Stimulated activated CD8-positive, alpha-beta memory T cell treated with anti-CD3 and anti-CD28 coated beads, Interleukin-4, amount 100 ng/mL, for 1 hour (primary cell): ENCODE measurements at places on chromosomes 12 and 14.
A peak's percentile ranks its signal among the peaks of the same experiment; 100 is the strongest.

DNA sequence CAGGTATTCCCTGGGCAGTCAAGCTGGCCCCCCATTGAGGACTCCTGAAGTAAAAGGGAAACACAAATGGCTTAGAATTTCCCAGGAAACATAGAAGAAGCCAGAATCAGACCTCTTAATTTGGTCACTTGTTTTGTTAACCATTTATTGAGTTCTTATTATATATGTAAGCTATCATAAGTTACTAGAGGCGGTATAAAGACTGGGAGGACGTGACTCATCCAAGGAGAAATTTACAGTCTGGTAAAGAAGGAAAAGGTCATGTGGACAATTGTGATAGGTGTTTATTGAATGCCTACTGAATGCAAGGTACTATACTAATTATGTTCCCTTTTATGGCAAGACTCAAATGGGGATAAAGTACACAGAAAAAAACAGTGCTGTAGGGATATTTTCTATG is 146.7 kb downstream of the DYRK2 start:
- no peak for DNase-seq

GRCh38 chr14:53368711-53369201 is 215.6 kb upstream of the DDHD1 start:
- DNase-seq = no peak

DNA sequence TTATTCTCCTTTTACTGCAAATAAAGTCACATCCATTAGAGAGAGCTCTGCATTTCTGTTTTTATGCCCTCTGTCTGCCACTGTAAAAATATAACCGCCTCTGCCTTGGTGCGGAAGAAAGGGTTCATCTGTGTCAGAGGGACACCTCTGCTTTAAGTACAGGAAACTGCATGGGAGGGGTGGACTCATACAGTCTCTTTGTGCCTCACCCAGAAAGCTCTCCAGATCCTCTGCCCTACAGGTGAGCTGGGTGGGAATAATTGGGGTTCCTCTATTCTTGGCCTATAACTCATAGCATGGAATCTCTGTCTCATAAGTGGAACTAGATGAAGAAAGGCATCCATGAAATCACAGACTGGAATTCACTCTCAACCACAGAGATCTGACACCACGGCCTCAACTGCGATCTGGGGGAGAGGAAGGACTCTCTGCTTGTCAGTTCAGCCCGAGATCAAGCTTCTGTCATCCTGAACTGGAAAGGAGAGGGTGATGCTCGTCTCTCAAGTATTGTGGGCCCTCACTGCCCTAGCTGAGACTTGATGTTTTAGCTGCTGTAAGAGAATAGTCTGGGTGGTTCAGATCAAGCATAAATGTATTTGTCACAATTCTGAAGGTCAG is 702.3 kb downstream of the TMEM121 start:
- no peak for DNase-seq

GRCh38 chr12:19901841-19902240 is 462.5 kb downstream of the AEBP2 start:
- DNase-seq = no peak

DNA sequence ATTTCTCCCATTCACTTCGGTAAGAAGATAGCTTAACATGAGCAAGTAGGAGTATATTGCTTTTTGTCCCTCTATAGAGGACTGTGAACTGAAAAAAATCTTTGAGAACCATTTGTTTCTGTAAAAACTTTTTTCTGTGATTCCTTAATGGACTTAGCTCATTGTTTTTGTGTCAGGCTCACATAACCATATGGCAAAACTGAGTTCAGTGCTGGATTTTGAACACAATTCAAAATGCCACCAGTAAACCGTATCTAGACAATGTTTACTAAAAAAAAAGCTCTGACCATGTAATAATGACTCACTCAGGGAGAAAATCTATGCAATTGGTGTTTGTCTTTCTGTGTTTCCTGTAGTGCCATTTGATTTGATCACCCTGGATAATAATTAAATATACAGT is 5.2 kb downstream of the TRHDE start:
- no peak for DNase-seq

- no peak for DNase-seq
These were observed 445.9 kb upstream of the RGS6 start for GRCh38 chr14:71486279-71486678.

- DNase-seq = peak; percentile 97
These were observed 2.6 kb upstream of the ZNF839 start for GRCh38 chr14:102316743-102317563.

DNA sequence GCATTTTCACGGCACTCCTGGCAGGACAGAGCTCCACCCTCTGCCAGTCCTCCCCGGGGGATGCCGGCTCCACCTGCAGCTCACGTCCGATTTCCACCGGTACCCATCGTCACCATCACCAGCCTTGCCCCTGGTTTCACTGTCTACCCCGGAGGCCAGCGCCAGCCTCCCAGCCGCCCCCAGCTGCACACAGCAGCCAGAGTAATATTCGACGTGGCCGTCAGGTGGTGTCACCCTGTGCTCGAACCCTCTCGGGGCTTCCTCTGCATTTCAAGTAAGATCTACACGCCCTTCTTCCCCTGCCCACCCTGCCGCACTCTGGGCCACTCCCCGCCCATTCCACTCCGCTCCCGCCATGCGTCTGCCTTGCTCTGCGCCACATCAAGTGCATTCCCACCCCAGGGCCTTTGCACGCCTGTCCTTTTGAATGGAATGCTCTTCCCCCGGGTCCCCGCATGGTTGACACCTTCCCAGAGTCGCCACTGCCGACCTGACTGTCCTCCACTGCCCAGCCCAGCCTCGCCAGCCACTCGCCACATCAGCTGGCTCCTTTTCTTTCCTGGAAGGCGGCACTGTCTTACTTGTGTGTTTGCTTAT is 80.3 kb downstream of the ADGRD1 start:
- DNase-seq = no peak

- DNase-seq = no peak
These were observed 3.1 kb downstream of the CACNA2D4 start for GRCh38 chr12:1915082-1915968.

- DNase-seq = no peak
These were observed 114.0 kb downstream of the PRMT8 start for GRCh38 chr12:3604748-3605586.

GRCh38 chr14:88384718-88385117 is 739 bp upstream of the SPATA7 start:
- no peak for DNase-seq

DNA sequence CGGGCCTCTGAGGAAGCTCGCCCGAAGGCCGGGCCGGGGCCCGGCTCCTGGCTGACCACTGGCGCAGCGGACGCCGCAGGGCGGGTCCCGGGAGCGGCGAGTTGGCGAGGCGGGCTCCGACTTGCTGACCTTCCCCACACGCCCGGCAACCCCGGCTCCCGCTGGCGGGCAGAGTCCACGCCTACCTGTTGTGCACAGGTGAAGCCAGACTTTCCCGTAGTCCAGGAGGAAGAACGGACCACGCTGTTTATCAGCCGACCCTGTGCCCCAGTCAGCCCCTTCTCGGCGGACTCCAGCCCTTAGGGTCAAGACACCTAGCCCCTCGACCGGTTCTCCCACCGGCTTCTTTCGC is 407 bp downstream of the HEATR5A start:
- DNase-seq = no peak

DNA sequence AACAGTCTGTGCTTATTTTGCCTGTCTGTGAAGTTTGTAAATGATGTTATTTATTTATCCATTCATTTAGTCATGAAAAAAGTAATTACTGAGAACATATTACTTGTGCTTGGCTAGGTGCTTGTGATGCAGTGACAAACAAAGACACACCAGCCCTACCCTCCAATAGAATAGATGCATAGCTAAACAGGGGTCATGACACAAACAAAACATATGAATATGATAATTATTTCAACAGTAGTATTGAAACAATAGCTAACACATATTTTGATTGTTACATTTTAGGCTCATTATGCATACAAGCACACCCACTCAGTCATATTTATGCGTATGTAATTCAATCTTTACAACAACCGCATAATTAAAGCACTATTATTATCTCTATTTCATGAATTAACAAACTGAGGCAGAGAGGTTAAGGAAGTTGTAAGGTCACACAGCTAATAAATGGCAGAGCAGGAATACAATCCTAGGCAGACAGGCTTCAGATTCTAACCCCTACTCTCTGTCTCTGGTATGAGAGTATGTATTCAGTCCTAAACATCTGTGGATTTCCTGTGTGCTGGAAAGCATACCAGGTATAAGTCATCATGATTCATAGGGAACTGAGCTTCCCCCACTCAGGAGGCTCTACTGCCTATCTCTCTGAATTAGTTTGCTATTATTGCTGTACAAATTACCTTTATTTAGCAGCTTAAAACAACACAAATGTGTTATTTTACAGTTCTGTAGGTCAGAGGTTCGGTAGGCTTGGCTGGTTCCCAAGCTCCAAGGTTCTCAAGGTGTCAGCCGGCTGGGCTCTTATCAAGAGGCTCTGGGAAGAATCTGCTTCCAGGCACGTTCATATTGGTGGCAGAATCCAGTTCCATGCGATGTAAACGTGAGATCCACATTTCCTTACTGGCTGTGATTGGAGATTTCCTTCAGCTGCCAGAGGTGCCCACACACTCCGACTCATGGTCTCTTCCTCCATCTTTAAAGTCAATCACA is 509.4 kb downstream of the GALC start:
- no peak for DNase-seq

GRCh38 chr14:103142026-103142425 is 18.8 kb downstream of the TNFAIP2 start:
- no peak for DNase-seq

GRCh38 chr14:34596891-34597290 is 33.1 kb downstream of the SNX6 start:
- no peak for DNase-seq

DNA sequence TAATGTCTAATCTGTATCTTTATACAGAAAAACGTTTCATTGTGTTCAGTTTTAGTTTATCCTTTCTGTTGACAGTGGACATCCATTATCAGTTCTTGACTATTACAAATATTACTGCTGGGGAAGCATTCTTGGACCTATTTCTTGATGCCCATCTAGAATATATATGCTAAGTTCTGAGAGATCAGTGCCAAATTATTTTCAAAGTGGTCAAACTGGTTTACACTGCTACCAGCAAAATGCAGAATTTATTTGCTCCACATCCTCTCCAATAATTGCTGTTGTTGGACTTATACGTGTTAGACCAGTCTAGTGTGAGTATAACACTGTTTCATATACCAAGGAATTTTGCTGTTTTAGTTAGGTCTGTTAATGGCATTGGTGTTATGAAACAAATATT is 85.5 kb upstream of the TRAF3 start:
- no peak for DNase-seq
